ENCODE measurements at places on chromosomes 7 and 10.
A peak's percentile ranks its signal among the peaks of the same experiment; 100 is the strongest.

- no peak for ATAC-seq
These were observed 46.3 kb upstream of the ZNF800 start for GRCh38 chr7:127438836-127439235.

GRCh38 chr10:97196223-97197029 lies 10.7 kb upstream of the SLIT1 start:
- ATAC-seq, result peak; percentile 88

- ATAC-seq, result no peak
These were observed 714.8 kb downstream of the CCSER2 start for GRCh38 chr10:85043207-85043606.

DNA sequence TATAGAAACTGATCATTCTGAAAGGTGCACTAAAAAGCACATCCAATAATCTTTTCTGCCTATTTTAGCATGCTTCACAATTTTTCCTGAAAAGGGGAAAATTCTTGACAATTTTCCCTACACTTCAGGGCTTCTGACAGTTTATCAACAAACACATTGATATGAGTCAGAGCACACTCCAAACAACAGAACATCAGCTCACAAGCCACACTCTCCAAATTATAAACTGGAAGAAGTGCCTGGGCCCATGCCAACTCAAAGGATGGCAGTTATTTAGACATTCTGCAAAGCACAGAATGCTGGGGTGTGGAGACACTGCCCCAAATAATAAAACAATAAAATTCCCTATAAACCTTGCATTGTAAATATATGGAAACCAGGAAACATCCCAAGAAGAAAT lies 90.8 kb downstream of the ELAPOR2 start:
- ATAC-seq, result no peak

DNA sequence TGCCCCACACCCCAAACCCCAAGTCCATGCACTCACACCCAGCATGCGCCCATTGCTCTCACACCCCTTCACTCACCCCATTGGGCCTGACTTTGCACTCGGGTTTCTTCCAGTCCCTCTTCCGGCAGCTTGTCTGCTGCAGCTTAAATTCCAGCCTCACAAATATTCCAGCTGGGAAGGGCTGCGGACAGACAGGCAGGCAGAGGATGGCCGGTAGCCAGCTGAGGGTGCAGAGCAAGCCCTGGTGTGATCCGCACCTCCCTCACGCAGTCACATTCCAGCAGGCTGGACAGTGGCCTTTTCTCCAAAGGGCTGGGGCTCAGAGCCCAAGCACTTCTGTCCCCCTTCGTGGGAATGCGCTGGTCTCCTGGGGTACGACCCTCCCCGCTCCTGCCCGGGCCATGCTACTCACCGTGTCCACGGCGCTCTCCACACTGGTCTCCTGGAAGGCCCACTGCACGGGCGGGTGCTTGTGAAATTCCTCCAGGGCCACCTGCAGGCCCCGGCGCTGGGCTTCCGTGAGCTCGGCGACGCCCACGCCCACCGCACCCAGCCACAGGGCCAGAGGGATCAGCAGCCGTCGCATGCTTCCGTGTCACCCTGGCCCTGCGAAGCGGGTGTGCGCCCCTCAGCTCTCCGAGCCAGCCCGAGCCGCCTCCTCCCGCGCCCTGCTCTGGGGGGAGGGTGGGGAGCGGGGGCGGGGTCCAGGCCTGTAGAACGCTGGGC lies 1.2 kb downstream of the RARRES2 start:
- peak; percentile 57 for ATAC-seq

- peak; percentile 47 for ATAC-seq
These were observed 41.4 kb downstream of the EPHB4 start for GRCh38 chr7:100785878-100786277.

GRCh38 chr7:27409776-27410175 lies 167.2 kb downstream of the EVX1 start:
- ATAC-seq, result no peak

DNA sequence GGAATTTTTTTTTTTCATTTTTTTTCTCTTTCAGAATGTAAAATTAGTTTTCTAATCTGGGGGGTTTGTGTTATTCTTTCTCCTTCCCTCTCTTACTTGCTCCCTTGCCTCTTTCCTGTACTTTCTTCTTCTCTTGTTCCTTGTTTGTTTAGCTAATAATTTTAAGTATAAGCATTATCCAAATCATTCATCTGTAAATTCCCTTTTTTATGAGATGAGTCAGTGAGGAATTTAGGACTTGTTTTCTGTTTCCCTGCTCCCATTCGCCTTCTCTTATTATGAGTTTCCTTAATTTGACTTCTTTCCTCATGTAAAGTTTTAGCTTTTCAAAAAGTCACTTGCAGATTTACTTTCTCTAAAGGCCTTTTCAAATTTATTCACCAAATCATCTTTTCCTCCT lies 154.6 kb upstream of the ETV1 start:
- ATAC-seq, result no peak

GRCh38 chr10:27504808-27505460 lies 830 bp downstream of the RAB18 start:
- ATAC-seq, result no peak
